Activated naive CD4-positive, alpha-beta T cell (primary cell): ENCODE measurements at places on chromosomes 1 and 21.

GRCh38 chr1:208476846-208477170 lies 232.6 kb upstream of the PLXNA2 start:
- DNase-seq, result no peak

- no peak for DNase-seq
These were observed 102.0 kb downstream of the FMN2 start for GRCh38 chr1:240193679-240194078.

GRCh38 chr1:205746757-205747412 lies 3.1 kb downstream of the NUCKS1 start:
- no peak for DNase-seq

GRCh38 chr1:244060117-244060516 lies 9.0 kb downstream of the ZBTB18 start:
- DNase-seq, result no peak

- DNase-seq, result no peak
These were observed 7.7 kb downstream of the SNX27 start for GRCh38 chr1:151619489-151620093.

DNA sequence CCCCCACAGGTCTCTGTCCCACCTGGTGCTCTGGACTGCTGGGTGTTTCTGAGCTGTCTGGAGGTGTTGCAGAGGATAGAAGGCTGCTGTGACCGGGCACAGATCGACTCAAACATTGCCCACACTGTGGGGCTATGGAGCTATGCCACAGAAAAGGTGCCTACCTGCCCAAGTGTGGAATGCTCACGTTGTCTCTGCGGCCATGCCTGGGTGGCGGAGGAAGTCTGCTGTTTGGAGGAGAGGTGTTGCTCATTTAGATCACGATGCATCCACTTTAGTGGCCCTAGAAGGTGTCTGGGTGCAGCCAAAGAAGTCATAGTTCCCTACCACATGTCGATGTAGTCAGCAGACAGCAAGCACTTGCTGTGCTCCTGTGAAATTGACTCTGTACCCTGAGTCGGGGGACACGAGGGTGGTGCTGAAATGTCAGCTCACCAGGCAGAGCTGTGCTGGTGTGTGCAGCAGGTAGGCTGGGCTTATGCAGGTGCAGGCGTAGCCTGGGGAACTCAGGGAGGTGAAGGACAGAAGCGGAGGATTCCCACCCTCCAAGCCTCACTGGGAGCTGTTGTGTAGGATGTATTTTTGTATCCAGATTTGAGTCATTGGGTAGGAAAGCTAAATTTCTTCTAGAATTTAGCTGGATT lies 32.8 kb upstream of the PWP2 start:
- no peak for DNase-seq

DNA sequence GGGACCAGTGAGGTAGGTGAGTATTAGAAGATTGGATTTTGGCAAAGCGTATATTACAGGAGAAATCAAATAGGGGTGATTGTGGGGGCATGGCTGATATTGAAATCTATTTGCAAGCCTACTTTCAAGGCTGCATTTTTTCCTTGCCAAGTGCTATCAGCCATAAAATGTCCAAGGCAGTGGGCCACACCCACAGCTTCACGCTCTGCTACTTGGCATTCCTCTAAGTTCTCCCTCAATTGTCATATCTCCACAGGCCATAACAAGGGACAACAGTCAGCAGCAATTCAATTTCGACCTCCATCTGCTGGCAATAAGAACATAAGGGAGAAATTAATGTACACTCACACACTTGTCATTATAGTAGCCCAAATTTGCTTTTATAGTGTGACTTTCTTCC lies 667.1 kb upstream of the PKN2 start:
- no peak for DNase-seq

DNA sequence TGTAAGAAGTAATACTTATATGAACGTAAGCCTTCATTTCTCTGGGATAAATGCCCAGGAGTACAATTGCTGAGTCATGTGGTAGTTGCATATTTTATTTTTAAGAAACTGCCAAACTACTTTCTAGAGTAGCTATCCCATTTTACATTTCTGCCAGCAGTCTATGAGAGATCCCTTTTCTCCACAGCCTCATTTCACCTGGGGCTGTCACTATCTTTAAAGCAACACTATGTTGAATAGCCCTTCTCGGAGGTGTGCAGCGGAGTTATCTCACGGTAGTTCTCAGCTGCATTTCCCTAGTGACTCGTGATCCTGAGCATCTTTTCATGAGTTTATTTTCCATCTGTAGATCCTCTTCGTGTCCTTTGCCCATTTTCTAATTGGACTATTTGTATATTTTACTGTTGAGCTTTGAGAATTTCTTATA lies 93.4 kb downstream of the ADARB1 start:
- DNase-seq, result no peak

DNA sequence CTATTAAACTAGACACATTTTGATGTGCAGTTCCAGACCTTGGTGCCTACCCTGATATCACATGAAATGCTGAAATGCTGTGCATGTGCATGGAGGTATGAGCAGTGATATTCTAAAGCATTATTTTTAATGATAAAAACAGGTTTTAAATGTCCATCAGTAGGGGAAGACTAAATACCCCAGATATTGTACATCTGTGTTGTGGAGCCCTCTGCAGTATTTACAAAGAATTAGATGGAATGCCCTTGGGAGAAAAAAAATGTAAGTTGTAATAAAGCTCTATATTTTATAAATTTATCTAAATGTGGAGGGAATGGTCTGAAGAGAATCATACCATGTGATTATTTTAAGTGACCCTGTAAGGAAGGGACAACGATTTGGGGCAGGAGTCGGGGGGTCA lies 39.1 kb upstream of the IGSF5 start:
- no peak for DNase-seq

GRCh38 chr1:34977858-34978257 lies 7.3 kb downstream of the TMEM35B start:
- DNase-seq, result no peak

- no peak for DNase-seq
These were observed 30.9 kb downstream of the SLC35F3 start for GRCh38 chr1:233935297-233935868.

GRCh38 chr1:91172541-91172940 lies 150.7 kb upstream of the ZNF644 start:
- DNase-seq, result no peak

DNA sequence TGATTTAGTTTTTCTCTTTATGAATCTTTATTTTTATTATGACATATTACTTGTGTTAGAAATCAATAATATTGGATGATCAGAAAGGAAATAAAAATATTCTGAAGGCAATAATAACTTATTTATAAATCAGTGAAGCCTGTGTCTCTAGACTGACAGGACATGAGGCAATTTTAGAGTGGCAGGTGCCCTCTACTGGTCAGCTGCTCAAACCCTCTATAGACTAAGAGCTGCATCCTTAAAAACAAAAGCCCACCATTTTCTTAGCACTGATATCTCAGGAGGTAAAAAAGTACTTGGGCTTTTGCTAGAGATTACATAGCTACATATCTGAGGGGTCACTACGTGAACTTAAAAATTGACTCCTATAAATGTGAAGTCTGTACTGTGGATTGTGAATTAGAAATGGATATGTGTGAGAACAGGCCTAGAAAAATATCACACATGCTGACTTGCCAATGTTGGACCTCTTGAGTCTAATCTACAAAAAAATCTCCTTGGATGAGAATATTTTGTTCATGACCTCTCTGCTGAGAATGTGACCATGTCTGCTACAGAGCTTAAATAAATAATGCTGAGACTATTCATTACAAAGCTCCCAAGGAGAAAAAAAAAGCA lies 597.9 kb upstream of the ADAMTS5 start:
- DNase-seq, result no peak

- no peak for DNase-seq
These were observed 41.0 kb upstream of the IGSF21 start for GRCh38 chr1:18066576-18066975.

DNA sequence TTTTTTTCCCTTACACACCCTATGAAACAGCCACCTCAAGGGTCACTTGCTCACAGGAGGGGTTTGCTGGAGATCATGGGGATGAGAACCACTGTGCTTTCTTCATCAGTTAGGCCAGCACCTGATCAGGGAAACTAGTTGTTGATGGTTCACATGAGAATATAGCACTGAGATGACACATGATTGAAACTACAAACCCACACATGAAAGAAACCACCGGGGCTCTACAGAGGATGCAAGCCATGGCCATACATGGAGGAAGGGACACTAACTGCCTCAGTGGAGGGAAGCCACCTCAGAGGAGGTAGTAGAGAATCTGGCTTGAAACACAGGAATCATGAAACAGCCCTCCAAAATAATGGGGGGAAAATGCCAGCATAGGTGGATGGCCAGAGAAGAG lies 63.2 kb downstream of the PRKAB2 start:
- DNase-seq, result no peak

DNA sequence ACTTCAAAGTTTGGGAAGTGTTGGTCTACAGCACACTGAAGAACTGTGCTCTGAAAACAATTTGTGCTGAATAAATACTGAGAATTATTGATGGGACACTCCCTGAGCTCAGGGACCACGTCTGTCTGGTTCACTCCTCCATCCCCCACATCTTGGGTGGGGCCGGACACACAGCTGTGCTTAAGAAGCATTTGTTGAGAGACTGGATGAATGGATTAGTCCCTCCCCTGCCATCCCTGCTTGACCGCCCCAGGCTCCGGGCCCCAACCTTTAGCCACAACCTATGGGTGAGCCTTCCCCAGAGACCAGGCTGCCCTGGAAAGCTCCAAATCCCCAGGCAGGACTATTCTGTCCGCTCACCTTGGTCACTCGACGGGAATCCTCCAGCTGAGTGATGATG lies 7.5 kb downstream of the TRIM63 start:
- no peak for DNase-seq

DNA sequence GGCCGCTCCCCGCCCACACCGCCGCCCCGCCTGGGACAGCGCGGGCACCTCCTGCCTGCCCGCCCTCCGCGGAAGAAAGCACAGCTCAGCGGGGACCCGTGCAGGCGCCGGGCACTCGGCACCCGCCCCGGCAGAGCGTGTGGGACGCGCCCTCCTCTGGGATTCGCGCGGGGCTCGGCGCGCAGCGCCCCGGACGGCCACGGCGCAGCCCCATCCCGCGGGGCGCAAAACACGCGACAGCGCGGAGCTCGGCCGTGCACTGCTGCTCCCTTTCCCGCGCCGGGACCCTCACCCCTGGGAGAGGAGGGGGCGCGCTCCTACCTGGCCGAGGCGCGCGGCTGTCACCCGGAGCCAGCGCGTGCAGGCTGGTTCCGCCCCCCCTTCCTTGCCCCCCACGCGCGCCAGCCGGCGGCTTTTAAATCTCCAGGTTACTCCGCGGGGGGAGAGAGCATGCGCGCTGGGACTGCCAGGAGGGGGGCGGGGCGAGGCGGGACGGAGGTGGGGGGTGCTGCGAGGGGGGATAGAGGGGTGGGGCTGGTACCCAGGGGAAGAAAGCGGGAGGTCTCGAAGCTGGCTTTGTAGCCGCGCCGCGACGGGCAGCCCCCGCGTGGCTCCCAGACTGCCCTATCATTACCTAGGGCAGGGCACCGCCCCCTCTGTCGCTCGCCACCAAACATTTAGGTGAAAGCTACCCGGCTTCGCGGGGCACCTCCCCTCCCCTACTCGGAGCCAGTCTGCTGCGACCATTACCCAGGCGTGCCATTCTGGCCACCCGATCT lies at the start of gene SLC45A3:
Gene SLC45A3, minus strand, starts transcription at position 437 of the 779 bp plus-strand sequence. CDS start 15,853 bp downstream, outside the sequence.
- DNase-seq, result no peak

DNA sequence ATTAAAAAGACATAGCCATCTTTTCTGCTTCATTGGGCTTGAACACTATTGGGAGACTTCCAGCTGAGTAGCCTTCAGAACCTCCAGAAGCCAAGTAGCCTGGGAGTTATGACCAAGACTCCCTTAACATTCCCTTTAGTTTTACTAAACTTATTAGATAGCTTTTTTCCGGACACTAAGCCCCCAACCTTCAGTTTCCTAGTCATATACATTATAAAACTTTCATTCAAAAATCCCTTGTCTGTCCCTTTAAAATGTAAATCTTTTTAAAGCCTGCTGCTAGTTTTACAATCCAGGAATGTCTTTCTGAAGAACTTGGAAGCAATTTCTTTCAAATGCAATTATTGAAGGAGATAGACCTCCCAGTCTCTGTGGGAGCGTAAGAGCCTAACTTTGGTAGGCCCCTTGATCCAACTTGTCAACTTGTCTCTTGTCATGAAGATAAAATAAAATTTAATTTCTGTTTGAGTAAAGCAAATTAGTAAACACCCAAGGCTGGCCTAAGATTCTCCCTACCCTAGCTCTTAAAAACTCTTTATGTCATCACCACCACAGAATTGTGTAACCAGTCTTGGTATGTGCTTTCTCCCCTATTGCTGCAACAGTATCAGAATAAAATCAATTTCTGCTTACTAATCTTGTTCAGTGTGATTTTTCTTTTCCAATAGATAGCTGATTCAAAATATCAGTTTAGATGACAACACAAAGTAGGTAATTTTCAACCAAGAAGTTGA lies 796.2 kb downstream of the PLA2G4A start:
- no peak for DNase-seq

GRCh38 chr1:179217943-179218507 lies 11.5 kb downstream of the ABL2 start:
- DNase-seq, result no peak

GRCh38 chr1:93676427-93676826 lies 5.2 kb downstream of the BCAR3 start:
- no peak for DNase-seq

GRCh38 chr1:206059355-206059915 lies 6.5 kb downstream of the RHEX start:
- DNase-seq, result no peak

DNA sequence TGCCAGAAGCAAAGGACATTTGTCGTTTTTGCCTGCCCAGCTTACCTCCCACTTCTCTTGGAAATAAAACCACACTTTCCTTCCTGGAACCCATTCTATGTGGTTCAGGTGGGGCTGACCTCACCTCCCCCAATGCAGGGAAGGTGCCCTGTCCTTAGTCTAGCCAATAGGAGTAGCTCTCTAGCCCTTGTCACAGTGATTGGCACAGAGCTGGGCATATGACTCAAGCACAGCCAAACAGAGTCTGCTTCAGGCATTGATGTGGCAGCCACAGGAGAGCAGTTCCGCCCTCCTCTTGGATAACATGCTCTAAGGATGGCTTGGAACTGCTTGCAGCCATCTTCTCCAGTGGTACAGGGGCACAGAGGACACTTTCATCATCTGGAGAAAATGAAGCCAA lies 134.0 kb downstream of the LRIG2 start:
- no peak for DNase-seq

DNA sequence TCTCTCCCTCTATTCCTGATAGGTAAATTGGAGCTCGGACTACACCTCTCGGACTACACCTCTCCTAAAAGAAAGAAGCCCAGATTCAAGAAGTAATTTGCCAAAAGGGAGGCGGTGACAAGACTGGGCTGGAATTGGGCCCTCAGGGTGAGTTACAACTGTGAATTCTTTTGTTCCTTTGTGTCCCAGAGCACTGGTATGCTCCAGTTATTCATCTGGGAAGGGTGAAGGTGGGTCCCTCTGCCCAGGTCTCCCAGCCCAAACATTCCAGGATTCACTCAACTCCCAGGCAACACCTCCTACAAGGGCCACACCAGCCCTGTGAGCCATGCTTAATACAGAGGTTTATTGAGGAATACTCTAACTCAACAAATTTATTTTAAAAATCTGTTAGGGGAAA lies 69.2 kb downstream of the LMX1A start:
- no peak for DNase-seq

- DNase-seq, result no peak
These were observed 550.3 kb downstream of the NUF2 start for GRCh38 chr1:163872067-163872466.
